ENCODE measurements at places on chromosomes 3 and 15. TPM values are rescaled to one million over a fixed set of nuclear protein-coding genes. Genes with fewer than 3 reads are reported as not detected.

DNA sequence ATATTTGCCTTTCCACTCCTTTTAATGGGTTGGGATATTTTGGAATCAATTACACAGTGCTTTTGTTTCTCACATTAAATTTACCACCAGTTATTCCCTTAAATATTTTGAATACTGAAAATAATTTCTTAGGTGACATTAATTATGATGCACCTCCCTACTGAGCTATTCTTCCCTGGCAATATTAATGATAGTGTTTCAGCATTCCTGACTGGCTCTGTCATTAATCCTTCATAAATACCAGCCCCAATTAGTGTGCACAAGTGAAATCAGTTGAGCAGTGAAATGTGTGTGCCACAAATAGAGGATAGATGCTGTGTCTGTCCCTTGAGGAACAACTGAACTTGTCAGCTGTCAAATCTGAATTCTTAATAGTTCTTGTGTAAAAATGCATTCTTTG lies 304.0 kb downstream of the CACNA2D3 start:
- DNase-seq, result no peak

RASSF1 gene
- 15.9 TPM for total RNA-seq

DNA sequence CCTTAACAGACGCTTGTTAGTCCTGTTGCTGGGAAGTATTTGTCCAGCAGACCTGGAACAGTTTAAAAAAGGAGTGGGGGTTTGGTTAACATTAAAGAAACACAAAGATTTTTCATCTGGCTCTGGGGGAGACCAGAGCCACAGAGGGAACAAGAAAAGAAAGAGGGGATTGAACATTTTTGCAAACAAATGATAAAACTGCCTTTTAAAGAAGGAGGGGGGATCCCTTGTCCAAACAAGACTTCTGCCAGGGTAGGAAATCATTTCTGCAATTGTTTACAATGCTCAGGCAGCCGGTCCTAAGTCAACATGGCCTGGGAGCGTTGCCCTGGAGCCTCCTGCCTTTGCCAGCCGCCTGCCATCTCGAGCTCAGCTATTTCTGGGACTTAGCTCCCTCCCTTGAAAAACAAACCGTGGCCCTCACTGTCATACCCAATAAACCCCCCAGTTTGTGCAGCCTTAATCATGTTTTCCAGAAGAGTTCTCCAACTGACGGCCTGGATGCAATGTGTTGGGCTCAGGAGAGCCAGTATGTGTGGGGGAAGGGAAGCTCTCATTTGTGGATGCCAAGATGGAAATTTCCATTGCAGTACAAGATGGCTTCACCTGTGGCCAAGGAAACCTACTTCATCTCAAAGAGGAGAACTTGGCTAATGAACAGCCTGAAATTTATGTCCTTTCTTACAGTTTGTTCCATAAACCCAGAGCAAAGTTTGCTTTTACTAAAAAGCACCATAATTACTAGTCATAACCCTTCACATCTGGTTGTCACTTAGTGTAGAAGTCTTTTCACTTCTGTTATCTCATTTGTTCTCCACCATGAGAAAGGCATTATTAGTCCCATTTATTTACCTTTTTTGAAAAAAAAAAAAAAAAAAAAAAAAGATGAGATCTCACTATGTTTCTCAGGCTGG lies 75.9 kb upstream of the RNU6-1 start:
- DNase-seq, result peak; percentile 89

- DNase-seq, result no peak
Observed at GRCh38 chr3:114669614-114670013, 375.8 kb downstream of the TIGIT start.

- no peak for DNase-seq
Observed at GRCh38 chr3:190016966-190017365, 103.7 kb downstream of the P3H2 start.
